ENCODE measurements at places on chromosomes 1 and 21.

- DNase-seq = no peak
These were observed 741.7 kb downstream of the LTN1 start for GRCh38 chr21:28250946-28251345.

GRCh38 chr1:20552728-20553445 is 514 bp downstream of the FAM43B start:
- no peak for DNase-seq

- no peak for DNase-seq
These were observed 337.7 kb downstream of the SIPA1L2 start for GRCh38 chr1:232292239-232292638.

GRCh38 chr1:27868556-27868931 is 3.8 kb upstream of the THEMIS2 start:
- no peak for DNase-seq

DNA sequence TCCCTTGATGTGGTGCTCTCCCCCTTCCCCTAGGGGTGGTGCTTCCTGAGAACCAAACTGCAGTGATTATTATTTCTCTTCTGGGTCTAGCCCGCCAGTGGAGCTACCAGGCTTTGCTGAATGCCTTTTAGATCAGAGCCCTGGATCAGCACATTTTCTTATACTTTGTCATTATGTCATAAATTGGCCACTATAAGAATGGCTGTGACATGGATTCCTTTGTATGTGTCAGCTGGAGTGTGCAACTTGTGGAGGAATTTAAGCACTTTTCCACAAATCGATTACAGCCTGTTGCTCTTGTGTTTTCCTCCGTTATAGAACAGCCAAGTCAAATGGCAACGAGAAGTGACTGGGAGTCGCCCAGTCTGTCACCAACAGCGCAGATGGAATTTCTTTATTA is 273.3 kb downstream of the DUSP10 start:
- DNase-seq = no peak

DNA sequence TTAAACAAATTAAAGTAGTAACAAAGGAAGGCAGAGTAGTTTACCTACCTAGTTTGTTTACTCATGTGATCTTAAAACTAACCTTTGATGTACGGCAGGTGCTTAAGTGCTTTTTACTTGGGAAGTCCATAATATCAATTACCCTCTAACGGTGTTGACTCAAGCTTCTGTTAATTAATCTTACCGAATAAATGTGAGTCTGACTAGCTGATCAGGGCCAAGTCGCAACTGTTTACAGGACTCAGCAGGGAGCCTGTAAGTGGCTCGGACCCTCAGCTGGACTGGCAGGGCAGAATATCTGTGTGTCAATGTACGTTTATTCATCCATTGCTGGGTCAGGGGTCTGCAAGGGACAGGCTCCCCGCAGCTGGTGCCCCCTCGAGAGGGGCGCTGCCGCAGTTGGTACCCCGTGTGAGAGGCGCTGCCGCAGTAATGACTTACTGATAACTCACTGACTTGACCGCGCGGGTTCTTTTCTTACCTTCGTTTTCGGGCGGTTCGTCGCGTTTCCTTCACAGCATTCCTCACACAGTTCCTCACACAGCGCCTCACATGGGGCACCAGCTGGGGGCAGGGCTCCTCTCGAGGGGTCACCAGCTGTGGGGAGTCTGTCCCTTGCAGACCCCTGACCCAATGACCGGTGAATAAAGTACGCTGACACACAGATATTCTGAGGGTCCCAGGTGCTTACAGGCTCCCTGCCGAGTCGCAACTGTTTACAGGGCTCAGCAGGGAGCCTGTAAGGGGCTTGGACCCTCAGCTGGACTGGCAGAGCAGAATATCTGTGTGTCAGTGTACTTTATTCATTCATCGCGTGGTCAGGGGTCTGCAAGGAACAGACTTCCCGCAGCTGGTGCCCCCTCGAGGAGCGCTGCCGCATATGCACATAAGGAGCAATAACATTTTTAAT is 3.0 kb downstream of the FMO1 start:
- no peak for DNase-seq

GRCh38 chr1:52667290-52667689 is 30.9 kb downstream of the COA7 start:
- DNase-seq = no peak

- no peak for DNase-seq
These were observed 2.1 kb upstream of the FCRLB start for GRCh38 chr1:161719325-161719611.

- no peak for DNase-seq
These were observed 125.7 kb downstream of the LYPLAL1 start for GRCh38 chr1:219299420-219299819.

GRCh38 chr1:231983588-231984193 is 357.1 kb downstream of the DISC1 start:
- DNase-seq = no peak

GRCh38 chr1:97461782-97462181 is 459.1 kb downstream of the DPYD start:
- no peak for DNase-seq

GRCh38 chr1:160741612-160742348 is 2.7 kb downstream of the SLAMF7 start:
- DNase-seq = no peak

DNA sequence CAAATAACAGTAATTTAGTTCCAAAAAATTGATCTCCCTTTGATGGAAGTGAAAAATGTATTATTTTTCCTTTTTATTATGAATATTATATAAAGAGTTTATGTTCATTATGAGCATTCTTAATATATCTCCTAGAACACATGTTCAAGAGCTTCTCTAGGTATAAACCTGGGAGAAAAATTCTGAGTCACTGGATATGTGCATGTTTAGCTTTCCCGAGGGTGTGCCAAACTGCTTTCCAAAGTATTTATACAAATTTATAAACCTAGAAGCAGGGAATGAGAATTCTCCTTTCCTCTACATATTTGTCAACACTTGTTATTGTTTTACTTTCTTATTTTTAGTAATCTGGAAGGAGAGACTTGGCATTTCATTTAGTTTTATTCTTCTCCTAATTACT is 25.0 kb downstream of the XCL2 start:
- no peak for DNase-seq

All from naive thymus-derived CD8-positive, alpha-beta T cell (primary cell).